ENCODE measurements at places on chromosomes 2 and 18.

- no peak for DNase-seq
Measured at GRCh38 chr2:96146153-96146880, 1.1 kb upstream of the DUSP2 start.

DNA sequence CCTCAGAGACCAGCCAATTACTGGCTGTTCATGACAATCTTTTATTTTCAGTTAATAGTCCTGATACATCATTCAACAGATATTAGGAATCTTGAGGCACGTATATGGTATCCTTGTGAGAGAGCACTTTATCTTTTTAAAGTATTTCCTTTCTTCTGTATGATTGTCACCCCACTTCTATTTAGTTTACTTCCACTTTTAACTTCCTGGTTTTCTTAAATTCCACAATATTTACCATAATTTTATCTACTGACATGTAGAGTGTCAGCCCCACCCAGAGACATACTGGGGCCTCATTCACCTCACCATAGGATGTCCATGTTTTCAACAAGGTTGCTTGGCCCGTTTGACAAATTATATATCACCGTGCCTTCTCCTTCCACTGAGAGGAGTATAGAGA lies 182.9 kb upstream of the ID2 start:
- DNase-seq, result no peak

GRCh38 chr2:235032949-235033348 lies 81.1 kb downstream of the SH3BP4 start:
- DNase-seq, result no peak

DNA sequence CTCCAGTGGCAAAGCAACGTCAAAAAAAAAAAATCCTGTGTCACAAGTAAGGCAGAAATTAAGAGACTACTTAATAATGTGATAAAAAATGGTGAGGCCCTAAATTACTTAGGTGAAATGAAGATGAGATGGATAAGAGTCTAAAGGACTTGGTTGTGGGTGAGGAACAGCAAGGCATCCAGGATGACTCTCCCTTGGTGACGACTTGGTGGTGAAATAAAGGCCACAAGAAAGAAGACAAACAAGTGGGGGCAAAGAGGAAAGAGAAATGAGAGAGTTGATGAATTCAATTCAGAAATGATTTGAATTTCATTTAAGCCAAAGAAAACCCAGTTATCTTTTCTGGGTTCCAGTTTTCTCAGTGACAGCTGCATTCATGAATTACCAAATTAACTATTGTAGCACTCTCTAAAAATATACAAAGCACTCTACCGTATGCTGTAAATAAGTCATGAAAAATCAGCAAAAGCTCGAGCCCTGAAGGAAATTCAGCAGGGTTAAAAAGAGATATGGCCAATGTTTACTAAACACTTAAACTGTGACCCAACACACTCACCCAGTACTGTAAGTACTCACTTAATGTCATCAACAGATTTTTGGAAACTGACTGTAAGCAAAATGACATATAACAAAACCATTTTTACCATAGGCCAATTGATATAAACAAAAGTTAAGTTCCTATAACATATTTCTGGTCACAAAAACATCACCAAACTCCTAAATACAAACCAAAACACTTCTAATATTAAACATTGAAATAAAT lies 1.4 kb downstream of the METTL8 start:
- DNase-seq, result no peak

GRCh38 chr2:190534310-190535120 lies at the start of gene NEMP2:
Gene NEMP2 (minus strand): TSS chr2:190534722. CDS start chr2:190534655, 67 bp downstream.
- peak; percentile 75 for DNase-seq

- DNase-seq, result no peak
Measured at GRCh38 chr2:61774351-61774750, 79.5 kb downstream of the FAM161A start.

DNA sequence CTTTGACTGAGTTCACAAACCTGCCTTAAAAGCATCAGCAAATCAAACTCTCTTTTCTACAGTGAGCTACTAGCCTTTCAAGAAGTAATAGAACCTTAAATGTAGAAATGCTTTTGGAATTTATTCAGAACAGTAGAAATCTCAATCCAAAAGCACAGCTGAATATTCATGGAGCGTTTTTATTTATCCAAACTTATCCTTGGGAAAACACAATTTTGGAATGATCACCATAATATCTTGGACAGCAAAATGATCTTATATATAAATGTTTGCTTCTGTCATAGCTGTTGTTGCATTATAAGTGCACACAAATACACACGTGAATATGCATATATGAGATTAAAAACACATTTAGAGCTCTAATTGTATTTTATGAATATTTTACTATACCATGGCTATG lies 747.3 kb upstream of the PIK3C3 start:
- DNase-seq, result no peak

DNA sequence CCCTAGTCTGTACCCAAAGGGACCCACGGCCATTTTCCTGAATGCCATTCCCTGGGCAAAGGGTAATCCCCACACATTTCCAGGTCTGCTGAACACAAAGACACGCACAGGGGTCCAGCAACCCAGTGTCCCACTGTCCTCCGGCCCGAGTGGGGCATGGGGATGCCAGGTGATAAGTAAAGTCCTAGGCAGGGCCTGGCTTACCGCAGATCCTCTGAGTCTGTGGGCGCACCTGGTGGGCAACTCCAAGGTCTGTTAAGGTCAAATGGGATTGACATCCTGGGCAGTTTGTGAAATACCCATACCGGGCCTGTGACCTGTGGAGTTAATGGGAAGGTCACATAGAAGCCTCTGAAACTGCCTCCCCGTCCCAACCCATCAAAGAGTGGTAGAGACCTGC lies 116.1 kb downstream of the EIPR1 start:
- no peak for DNase-seq

- no peak for DNase-seq
Measured at GRCh38 chr2:109335631-109336176, 206.7 kb downstream of the SH3RF3 start.

DNA sequence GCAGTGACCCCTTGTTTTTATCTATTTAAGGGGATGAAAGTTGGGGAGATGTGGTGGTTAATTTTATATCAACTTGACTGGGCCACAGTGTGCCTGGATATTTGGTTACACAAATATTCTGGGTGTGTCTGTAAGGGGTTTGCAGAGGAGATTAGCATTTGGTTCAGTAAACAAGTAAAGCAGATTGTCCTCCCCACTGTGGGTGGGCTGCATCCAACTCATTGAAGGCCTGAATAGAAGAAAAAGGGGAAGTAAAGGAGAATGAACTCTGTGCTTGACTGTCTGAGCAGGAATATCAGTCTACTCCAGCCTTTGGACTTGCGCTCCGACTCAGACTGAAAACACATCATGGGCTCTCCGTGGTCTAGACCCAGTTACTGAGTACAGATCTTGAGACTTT lies 80.9 kb downstream of the GCA start:
- no peak for DNase-seq

DNA sequence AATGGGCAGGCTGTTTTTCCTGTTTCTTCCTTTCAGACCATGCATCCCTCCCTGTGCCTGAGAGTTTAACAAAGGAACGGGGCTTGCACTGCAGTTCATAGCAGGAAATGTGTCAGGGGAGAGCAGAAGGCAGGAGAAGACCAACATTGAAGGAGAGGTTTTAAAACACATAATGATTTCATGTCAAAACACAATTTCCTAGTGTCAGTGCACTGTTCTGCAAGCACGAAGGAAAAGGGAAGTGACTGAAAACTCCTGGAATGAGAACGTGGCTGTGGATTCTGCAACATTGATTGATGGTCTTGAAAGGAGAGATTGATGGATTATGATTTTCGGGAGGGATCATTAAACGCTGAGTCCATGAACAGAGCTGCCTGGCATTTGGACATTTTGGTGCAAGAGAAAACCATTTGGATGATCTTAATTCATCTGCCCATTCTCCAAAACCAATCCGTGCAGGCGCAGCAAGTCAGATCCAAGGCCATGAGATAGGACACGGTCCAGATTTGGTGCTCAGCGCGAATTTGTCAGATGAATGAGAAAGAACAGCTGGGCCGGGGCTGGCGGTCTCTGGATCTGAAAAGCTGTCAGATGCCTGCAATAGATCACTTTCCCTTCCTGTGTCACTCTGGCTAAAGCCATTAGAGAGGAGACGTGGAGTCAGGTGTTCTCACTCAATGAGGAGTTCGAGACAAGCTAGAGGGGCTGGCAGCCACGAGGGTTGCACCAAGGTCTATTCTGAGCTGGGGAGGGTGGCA lies 38.4 kb downstream of the C1QL2 start:
- DNase-seq, result no peak

DNA sequence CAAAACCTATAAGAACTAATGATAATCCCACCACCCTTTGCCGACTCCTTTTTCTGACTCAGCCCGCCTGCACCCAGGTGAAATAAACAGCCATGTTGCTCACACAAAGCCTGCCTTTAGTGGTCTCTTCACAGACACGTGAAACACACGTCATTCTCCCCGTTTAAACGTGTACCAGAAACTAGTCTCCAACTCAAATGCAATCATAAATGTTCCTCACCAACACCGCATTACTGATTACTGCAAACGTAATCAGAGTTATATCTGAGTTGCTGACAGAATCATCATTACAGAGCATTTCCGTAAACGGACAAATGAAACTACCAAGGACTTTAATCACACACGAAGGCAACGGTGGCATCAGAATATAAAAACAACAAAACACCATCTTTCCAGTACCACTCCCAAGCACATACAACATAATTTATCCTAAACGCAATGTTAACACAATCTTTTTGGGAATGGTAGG lies 1.9 kb downstream of the CLK1 start:
- DNase-seq, result no peak

DNA sequence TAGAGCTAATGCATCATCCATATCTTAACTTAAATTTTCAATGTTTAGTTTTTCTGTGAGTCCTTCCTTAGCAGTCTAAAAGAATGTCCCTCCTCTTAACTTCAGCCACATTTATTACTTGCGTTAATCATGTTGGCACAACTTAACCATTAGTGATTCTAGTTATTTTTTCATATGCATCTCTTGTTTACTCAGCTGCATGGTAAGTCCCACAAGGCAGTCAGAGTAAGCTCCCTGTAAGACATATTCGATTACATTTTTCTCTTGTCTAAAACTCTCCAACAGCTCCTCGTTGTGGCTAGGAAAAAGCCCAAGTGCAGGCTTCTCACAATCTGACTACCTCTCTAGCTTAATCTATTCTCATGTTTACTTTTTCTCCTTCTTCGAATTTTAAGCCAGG lies 2045.3 kb upstream of the PIK3C3 start:
- no peak for DNase-seq

GRCh38 chr2:236939721-236940231 lies 145.9 kb upstream of the COPS8 start:
- DNase-seq, result no peak

GRCh38 chr2:189350540-189351209 lies 90.6 kb upstream of the WDR75 start:
- no peak for DNase-seq

DNA sequence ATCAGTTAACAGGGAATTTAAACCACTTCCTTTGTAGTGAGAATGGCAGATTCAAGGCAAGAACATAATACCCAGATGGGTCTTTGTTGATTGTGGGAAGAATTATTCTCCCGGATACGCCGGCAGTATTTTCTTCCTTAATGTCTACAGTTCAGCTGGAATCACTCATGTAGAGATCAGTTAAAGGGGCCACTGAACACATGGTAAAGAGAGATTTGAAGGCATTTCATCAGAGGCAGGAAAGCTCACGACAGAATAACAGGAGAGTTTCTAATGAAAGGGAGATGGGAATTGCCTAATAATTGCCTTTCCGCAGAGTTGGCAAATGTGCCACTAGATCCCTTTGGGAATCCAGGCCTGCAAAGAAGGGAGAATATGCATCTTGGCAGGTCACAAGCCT lies 327.7 kb upstream of the ZNF804A start:
- no peak for DNase-seq

DNA sequence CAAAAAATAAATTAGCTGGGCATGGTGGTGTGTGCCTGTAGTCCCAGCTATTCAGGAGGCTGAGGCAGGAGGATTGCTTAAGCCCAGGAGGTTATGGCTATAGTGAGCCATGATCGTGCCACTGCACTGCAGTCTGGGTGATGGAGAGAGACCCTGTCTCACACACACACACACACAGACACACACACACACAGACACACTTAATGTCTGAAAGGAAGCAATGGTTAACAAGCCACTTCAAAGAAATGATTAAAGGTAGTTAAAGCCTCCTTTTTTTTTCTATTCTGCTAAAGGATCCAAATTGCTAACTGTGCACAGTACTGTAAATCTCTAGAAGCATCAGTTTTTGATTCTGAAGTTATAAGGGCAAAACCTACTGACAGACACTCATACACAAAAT lies 211.1 kb downstream of the TMEM163 start:
- DNase-seq, result no peak

DNA sequence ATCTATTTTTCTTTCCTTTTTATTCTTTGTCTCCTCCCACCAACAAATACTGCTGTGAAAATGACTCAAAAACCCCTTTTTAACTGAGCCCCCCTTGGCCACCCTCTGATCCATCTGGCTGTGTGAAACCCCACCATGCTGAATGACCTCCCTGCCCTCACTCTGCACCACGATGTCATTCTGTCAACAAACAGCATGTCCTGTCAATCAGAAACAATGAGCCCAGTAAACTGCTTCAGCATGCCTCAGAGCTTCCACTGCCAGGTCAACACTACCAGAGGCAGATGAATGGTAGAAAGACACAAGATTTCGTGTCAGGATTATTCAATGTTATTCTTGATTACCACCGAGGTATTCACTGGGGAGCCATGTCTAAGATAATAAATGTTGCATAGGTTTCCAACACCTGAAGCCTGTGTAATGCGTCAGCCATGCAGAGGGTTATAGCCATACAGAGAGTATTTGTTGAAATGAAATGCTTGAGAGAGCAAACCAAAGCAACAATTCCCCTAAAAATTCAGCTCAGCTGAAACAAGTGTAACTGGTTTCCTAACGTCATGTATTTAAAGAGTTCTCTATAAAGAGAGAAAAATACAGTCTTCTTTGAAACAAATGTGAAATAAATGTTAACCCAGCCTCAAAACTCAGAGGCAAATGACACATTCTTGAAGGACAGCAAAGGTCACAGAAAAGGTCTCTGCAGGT lies 76.7 kb downstream of the LRP2 start:
- DNase-seq, result no peak

GRCh38 chr2:13401312-13401711 lies 684.6 kb downstream of the TRIB2 start:
- no peak for DNase-seq

- DNase-seq, result no peak
Measured at GRCh38 chr2:123500988-123501387, 524.1 kb upstream of the CNTNAP5 start.

DNA sequence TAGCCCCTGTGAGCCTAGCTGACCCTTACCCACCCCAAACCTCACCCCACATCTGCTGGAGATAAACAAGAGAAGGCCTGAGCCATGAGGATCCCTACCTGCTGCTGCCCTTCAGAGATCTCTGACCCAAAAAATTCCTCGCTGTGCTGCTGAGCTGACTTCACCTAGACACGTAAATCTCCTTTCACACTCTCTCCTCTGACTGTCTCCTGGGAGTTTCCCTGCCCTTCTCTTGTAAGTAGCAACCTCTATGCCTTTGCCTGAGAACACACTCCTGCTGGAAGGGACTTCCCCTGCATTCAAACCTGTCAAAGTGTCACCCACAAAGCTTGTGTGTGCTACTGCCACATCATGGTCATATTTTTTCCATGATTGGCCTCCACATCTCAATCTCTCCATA lies 134.2 kb upstream of the NOL4 start:
- no peak for DNase-seq

GRCh38 chr2:62203459-62203858 lies 7.5 kb downstream of the B3GNT2 start:
- no peak for DNase-seq

- DNase-seq, result no peak
Measured at GRCh38 chr2:13745330-13745729, 887.2 kb upstream of the LRATD1 start.

GRCh38 chr2:239964399-239965185 lies 60.5 kb downstream of the NDUFA10 start:
- DNase-seq, result no peak

GRCh38 chr2:231187736-231188505 lies 10.5 kb upstream of the ARMC9 start:
- DNase-seq, result no peak
